ENCODE measurements at places on chromosomes 2 and 18. TPM values are rescaled to one million over a fixed set of nuclear protein-coding genes. Genes with fewer than 3 reads are reported as not detected.

Gene KYNU
- 2.3 TPM for polyA plus RNA-seq

Gene ZBTB7C
- polyA plus RNA-seq, result 4.6 TPM

Gene SH2D6
- 0.37 TPM for polyA plus RNA-seq

Gene INO80B
- polyA plus RNA-seq, result 35.2 TPM

Data from urinary bladder (tissue), 4 donors.